ENCODE measurements at places on chromosomes 1 and 21. TPM values are rescaled to one million over a fixed set of nuclear protein-coding genes. Genes with fewer than 3 reads are reported as not detected.

DNA sequence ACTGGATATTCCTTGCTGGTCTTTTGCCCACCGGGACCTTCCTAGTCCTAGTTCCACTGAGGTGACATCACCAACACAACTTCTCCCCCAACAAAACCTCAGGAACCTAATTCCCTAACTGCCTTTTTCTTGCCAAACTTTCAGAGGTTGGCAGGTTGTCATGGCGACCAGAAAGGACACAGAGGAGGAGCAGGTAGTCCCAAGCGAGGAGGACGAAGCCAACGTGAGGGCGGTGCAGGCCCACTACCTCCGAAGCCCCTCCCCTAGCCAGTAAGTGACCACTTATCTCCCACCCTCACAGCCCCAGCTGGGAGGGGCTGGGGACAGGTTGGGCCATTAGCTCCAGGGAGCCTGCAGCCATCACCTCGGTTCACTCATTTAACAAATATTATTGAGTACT, 815 bp downstream of the STYXL2 start:
- DNase-seq = no peak

Gene PPIAL4G
- total RNA-seq = not detected

Gene KIF21B
- total RNA-seq = 18.4 TPM

DNA sequence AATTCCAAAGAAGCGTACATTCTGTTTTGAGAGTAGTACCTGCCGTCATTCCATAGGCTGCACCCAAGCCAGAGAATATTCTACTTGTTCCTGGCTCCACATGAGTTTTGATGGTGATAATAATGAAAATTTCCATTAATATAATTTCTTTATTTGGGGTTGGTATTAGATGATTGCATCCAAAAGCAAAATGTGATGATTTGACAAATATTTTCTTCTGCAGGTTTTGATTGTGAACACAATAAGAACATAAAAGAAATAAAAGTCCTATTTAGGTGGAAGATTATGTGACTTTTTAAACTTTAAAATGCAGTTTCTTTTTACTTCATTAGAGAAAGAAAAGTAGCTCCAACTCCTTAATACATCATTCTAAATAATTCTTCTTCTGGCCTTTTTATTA, 284.8 kb upstream of the FMN2 start:
- no peak for DNase-seq

GRCh38 chr1:111776391-111776790, 20.7 kb downstream of the DDX20 start:
- DNase-seq = no peak

DNA sequence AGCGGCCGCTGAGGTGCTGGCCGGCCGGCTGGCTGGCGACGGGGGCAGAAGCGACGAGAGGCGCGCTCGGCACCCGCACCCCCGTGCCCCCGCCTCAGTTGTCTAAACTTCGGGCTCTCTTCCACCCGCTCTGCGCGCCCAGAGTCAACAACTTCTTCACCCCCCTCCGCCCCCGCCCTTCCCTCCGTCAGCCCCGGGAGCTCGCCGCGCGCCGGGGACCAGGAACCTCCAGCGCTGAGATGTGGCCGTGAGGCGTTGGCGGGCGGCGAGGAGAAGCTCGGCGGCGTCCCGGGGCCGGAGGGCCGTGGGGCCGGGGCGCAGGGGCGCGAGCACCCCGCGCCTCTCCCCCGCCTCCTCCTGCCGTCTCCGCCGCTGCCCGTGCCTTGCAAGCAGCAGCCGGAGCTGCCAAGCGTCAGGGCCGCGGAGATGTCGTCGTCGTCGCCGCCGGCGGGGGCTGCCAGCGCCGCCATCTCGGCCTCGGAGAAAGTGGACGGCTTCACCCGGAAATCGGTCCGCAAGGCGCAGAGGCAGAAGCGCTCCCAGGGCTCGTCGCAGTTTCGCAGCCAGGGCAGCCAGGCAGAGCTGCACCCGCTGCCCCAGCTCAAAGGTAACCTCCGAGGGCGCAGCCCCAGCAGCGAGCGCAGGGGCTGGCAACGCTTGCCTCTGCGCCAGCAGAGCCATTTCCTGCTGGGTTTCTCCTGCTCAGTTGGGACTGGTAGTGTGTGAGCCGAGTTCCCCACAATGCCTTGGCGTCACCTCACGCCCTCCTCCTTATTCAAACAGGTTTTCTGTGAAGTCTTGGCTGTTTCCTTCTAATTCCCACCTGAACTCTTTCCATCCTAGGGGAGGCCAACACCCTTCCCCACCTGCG, 710 bp downstream of the PPP2R5A start:
- no peak for DNase-seq

Gene DDAH1
- total RNA-seq = 33.4 TPM

Gene AMPD1
- total RNA-seq = 0.07 TPM

DNA sequence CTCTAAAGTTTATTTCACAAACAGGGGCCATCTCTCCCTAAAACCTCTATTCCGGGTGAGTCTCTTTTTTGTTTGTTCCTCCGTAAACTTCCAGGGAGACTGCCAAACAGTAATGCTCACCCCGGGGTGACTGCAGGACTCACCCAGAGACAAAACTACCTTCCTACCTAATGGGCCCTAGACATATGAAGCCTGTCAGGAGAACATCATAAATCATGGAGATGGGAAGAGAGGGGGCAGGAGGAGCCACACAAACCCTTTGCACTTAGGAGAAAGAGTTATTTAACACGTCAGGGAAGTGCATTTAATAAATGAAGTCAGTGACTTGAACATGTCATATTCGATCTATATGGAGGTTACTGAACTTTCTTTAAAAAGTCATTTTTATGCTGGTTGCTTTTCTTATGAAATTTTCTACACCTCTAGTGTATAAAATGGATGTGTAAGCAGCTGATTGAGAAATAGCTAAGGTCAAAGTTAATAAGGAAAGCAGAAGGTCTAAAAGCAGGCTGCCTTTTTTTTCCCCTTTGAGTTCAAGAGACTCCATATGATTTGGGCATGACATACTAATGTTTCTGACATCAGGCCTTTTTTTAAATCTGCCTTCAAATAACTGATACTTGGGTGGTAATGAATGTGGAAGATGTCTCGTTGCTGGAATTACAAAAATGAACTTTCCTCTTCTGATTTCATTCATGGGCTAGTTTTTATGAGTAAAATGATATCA, 286.9 kb upstream of the USP25 start:
- no peak for DNase-seq

Gene RGS8
- not detected for total RNA-seq

DNA sequence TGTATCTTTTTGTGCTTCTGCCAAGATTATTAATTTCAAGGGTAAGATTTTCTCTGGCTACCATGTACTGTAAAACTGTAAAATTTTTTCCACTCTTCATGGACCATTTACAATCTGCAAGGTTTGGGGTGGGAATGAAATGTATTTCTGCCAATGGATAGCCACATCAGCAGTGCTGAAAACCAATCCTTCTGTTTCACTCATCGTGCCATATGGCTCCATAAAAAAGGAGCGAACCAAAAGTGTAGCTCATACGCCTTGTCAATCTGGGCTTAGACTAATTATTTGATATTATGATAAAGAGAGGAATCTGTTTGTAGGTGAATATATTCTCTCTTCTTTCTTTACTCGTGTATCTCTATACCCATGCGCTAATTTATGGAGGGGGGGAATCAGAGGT, 3.0 kb upstream of the SLC44A5 start:
- no peak for DNase-seq

Gene CD160
- total RNA-seq = not detected

GRCh38 chr1:29650476-29650875, 414.2 kb downstream of the PTPRU start:
- DNase-seq = no peak

Gene OR10J4
- total RNA-seq = not detected
